Activated T-helper 1 cell treated with anti-CD3 and anti-CD28 coated beads, Interleukin-12 subunit alpha, Interleukin-12 subunit beta, Interleukin-2, Interleukin-4 antibody, amounts not matched to agents 30 ng/mL and 10 ng/mL and 1 ng/mL, durations not matched to agents 14 hours and 24 hours and 36 hours (primary cell): ENCODE measurements at places on chromosomes 6 and 20. TPM values are rescaled to one million over a fixed set of nuclear protein-coding genes. Genes with fewer than 3 reads are reported as not detected.

Gene FIG4
- 7.5 and 8.1 TPM in 2 replicates for total RNA-seq

- no peak for DNase-seq
- H3K4me3 ChIP-seq: no peak overlapping the region
- H3K27ac ChIP-seq: no peak overlapping the region
- H3K4me1 ChIP-seq: no peaks in the 10 kb centered on the region
- no peaks in the 10 kb centered on the region for H3K36me3 ChIP-seq
Measured at GRCh38 chr6:54084231-54084630, 27.0 kb upstream of the MLIP start.

Gene TRAPPC3L
- not detected in 2 replicates for total RNA-seq

DNA sequence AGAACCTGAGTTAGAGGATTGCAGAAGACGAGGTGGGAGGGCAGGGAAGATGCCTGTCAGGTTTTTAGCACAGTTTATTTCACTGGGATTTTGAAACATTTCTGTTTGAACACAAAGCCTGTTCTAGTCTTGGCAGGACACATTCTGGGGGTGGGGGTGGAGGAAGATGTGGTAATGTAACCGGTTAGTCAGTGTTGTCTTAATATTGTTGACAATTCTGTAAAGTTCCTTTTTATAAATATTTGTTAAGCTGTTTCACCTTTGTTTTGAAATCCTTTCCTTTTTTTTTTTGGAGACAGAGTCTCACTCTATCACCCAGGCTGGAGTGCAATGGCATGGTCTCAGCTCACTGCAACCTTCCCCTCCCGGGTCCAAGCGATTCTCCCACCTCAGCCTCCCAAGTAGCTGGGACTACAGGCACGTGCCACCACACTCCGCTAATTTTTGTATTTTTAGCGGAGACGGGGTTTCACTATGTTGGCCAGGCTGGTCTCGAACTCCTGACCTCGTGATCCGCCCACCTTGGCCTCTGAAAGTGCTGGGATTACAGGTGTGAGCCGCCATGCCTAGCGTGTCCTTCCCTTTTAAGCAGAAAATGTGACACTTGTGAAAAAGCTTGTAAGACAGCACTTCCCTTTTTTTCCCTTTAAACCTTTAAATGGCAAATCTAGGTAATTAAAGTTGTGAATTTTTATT lies 20.2 kb downstream of the SLC9A8 start:
- H3K4me1 ChIP-seq: peaks cover 4% of the 10 kb centered on the region
- H3K27ac ChIP-seq: no peak overlapping the region
- peaks cover 36% of the 10 kb centered on the region for H3K36me3 ChIP-seq
- H3K27me3 ChIP-seq: no peaks in the 10 kb centered on the region
- no peak for DNase-seq

Gene SLC22A1
- 2.9 and 3.7 TPM in 2 replicates for total RNA-seq

DNA sequence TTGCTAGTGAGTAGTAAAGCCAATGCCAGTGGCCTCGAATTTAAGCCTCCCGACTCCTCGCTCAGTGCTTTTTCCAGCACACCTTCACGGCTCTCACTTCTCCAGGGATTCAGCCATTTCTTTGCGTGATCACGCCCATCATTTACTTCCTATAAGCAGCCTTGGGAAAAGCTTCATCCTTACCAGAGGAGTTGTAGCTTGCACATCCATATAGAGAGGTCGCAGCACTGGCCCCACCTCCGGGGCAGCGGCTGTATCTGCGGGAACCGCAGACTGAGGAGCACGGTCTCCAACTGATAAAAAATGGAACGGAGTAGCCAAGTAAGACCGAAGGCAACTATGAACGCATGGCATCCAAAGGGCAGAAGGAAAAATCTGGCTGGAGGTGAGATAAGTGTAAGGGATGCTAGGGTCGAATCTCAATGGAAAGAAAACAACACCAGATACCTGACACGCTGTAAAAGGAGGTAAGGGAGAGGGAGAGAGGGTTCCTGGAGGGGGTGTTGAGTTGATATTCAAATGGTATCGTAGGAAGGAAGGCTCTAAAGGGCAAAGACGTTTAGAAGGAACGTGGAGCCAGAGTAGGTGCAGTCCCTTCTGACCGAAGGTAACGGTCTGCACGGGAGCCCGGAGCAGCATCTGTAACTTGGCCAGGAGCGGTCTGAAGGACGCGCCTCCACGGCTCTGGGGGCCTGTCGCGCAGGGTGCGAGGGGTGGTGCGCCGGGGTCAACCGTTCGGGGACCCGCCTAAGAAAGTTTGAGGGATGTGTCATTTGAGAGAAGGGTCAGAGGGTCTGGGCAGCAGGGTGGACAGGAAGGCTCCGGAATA lies 640 bp downstream of the NFS1 start:
- no peak for DNase-seq
- peaks cover 33% of the 10 kb centered on the region for H3K4me1 ChIP-seq
- peak overlapping the region; percentile 92 for H3K4me3 ChIP-seq

Gene STK38
- total RNA-seq: 23.5 and 23.6 TPM in 2 replicates

DNA sequence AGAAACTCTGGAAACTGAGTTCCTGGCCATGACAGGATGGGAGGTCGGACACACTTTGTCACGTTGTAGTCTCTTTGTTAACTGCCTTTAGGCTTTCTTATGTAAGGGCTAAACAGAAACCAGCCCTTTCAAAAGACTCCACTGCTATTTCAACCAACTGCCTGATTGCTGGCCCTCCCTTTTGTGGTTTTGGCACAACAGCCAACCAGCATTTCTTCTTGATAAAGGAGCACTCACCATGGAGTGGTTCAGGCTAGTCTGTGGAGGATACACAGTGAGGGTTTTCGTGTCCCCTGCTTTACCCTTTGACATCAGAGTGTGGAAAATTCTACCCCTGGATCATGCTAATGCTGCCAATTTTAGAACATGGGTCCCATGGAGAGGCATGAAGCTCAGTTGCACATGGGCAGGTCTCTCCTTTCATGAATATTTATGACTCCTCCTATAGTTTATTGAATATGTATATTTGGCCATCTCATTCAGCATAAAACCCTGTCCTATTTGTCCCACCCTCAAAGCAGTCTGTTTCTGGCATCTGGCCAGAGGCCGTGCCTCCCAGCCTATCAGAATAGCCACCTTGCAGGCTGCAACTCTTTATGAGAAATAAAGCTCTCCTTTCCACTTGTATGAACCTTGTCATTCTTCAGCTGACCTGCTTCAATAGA lies 148.3 kb downstream of the HS3ST5 start:
- H3K4me1 ChIP-seq: no peaks in the 10 kb centered on the region
- no peak overlapping the region for H3K4me3 ChIP-seq
- H3K27ac ChIP-seq: no peak overlapping the region
- DNase-seq: no peak
- H3K27me3 ChIP-seq: peaks cover 3% of the 10 kb centered on the region
